GM03348 (cell line): ENCODE measurements at places on chromosomes 1 and 21.

GRCh38 chr1:27405074-27405473 is 12.7 kb downstream of the GPR3 start:
- DNase-seq = peak; percentile 84

GRCh38 chr1:204075139-204075521 is 2.2 kb downstream of the SOX13 start:
- DNase-seq = peak; percentile 30

GRCh38 chr1:7810395-7810794 is 26.3 kb downstream of the PER3 start:
- peak; percentile 72 for DNase-seq

GRCh38 chr1:64962441-64962840 is 3.9 kb downstream of the JAK1 start:
- DNase-seq = no peak

DNA sequence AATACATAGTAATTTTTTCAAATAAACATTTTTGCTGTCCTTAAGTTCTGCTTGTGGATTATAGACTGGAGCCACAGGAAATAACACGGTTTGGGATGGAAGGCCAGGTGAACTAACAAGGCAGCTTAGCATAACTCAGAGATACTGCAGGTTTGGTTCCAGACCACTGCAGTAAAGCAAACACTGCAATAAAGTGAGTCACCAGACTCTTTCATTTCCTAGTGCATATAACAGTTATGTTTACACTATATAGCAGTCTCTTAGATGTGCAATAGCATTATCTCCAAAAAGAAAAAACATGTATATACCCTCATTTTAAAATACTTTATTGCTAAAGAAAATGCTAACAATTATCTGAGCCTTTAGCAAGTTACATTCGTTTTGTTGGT is 22.0 kb downstream of the LRRC42 start:
- DNase-seq = no peak

- DNase-seq = peak; percentile 56
Measured at GRCh38 chr1:93993731-93994130, 84.5 kb upstream of the GCLM start.

DNA sequence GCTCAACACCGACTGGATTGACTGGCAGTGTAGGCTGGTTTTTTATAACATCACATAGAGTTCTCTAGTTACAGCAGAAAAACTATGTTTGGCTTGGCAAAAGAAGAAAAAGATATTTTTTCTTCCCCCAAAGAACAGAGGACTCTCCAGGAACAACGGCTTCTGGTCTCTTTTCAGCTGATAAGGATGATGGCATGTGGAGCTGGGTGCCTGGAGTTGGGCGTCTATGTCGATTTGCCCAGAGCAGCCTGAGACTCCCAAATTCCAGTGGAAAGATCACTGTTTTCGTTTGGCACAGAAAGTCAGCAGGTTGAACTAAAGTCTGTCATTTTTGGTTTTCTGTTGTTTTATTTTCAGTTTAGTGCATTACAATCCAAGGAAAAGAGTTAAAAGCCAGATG is 91.1 kb downstream of the SMYD2 start:
- no peak for DNase-seq

DNA sequence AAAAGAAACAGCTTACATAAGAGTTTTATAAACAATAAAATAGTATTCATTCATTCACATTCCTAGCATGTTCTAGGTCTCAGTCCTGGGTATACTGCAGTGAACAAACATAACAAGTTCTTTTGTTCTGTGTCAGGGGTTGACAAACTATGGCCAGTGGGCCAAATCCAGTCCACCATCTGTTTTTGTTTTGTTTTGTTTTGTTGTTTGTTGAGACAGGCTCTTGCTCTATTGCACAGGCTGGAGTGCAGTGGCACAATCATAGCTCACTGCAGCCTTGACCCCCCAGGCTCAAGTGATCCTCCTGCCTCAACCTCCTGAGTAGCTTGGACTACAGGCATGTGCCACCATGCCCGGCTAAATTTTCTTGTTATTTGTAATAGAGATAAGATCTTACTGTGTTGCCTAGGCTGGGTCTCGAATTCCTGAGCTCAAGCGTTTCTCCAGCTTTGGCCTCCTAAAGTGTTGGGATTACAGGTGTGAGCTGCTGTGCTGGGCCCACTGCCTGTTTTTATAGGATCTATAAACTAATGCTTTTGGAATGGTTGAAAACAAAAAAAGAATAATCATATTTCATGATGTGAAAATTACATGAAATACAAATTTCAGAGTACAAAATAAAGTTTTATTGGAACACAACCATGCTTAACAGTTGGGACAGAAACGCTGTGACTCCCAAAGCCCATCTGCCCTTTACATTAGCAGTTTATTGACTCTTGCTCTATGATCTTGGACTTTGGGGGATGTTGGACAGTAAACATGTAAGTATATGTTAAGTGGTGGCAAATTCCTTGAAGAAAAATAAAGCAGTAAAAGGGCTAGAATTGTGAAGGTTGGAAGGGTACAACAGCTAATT is 17.9 kb downstream of the CAPZA1 start:
- peak; percentile 52 for DNase-seq

DNA sequence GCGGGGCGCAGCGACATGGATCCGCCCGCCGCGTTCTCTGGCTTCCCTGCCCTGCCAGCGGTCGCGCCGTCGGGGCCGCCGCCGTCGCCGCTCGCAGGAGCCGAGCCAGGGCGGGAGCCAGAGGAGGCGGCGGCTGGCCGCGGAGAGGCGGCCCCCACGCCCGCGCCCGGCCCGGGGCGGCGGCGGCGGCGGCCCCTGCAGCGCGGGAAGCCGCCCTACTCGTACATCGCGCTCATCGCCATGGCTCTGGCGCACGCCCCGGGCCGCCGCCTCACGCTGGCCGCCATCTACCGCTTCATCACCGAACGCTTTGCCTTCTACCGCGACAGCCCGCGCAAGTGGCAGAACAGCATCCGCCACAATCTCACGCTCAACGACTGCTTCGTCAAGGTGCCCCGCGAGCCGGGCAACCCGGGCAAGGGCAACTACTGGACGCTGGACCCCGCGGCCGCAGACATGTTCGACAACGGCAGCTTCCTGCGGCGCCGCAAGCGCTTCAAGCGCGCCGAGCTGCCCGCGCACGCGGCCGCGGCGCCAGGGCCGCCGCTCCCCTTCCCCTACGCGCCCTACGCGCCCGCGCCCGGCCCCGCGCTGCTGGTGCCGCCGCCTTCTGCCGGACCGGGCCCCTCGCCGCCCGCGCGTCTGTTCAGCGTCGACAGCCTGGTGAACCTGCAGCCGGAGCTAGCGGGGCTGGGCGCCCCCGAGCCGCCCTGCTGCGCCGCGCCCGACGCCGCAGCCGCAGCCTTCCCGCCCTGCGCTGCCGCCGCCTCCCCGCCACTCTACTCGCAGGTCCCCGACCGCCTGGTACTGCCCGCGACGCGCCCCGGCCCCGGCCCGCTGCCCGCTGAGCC is 459 bp downstream of the FOXE3 start:
- DNase-seq = no peak

- no peak for DNase-seq
Measured at GRCh38 chr1:99544328-99544727, 101.6 kb upstream of the PALMD start.

DNA sequence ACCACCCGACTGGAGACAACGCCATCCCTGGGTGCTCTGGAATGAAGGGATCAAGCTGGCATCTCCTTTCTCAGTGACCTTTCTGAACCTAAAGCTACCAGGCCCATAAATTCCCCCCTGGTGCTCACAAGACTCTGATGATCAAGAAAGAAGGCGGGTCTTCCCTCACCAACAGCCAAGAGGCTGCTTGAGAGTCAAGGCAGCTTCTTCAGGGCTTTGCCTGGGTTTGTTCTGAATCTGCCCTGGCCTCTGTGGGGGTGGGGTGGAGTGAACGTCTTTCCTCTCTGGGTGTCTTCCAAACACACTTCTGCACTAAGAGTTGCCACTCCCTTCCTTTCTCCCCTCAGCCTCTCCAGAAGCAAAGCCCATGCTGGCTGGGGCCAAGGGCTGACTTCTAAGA is 36.1 kb downstream of the CD247 start:
- no peak for DNase-seq

DNA sequence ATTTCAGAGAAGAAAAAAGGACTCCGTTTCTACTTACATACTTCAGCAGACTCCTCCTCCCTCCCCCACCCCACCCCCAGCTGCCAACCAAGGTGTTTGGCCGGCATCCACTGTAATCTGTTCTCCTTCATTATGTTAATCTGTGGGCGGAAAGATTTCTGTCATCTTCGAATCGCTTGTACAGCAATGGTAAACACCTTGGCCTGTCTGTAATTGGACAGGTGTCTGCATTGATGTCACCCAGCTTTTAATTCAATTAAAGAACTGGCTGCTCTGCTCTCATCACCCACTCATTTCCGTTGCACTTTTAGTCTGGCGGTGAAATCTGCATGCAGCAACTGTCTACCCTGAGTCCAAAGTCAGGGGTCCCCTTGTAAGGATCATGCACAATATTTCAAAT is 368.6 kb downstream of the USH2A start:
- no peak for DNase-seq

- DNase-seq = peak; percentile 18
Measured at GRCh38 chr1:179955287-179955680, 674 bp downstream of the CEP350 start.
